ENCODE measurements at places on chromosomes 1 and 21.
A peak's percentile ranks its signal among the peaks of the same experiment; 100 is the strongest.

DNA sequence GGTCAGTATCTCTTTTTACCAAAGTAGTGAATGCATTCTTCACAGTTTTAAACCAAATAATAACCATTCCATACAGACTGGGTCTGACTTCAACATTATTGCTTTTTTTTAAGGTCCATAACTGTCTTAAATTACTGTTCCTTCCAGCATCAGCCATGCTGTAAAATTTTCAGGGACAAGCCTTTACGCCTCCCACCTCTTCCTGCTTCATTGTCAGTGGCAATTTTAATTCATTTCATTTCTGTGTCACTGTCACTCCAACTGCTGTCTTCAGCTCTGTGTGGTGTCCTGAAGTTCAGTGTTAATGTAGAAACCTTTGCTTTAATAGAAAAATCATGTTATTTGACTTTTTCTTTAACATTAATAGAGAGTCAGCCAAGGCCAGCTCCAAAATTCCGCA is 365.6 kb upstream of the PTBP2 start:
- DNase-seq, result no peak

DNA sequence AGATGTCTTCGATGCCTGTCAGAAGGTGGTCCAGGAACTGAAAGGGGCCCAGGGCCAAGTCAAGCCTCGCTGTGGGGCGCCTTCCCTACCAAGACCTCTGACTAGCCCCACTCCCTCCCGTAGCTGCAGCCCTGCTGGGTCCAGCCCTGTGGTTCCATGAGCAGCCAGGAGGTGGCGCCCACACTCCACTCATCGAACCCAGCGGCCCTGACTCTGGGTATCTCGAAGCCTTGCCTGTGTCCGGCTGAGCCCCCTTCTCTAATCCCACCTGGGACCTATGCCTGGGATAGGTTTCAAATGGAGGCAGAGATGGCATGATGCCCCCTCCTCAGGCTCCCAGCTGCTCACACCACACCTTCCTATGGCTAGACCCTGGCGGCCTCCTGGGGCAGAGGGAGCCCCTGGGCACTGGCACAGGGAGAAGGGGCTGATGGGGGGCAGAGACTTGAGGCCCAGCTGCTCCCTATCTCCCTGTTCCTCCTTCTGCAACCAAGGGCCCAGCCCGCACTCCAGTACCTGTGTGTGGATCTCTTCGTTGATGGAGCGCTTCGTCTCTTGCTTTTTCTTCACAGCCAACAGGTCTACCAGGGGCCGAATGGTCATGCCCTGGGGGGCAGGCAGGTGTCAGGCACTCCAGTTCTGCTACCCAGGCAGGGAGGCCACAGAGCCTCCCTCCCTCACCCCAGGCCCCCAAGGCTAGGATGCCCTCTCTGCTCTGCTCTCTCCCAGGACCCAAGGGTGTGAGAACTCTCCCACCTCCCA is 52.0 kb downstream of the SLC9A1 start:
- DNase-seq, result peak; percentile 76

- DNase-seq, result no peak
Measured at GRCh38 chr21:32062591-32063227, 189.9 kb downstream of the HUNK start.

GRCh38 chr1:30005972-30006619 is 717.3 kb downstream of the MATN1 start:
- DNase-seq, result no peak

- no peak for DNase-seq
Measured at GRCh38 chr1:85478366-85478765, 13.4 kb upstream of the DDAH1 start.

DNA sequence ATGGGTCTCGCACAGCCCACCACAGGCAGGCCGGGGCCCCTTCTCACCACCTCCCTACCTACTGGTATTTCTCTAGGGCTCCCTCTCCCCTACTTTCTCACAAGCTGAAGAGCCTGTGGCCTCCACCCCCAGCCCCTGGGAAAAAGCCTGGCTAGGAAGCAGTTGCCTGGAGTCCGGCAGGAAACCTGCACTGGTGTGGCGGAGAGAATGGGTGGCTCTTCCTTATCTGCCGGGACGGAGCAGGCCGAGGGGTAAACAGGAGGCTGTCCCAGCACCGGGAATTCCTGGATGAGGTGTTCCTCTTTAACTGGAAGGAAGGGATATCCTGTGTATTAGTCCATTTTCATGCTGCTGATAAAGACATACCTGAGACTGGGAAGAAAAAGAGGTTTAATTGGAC is 125.8 kb downstream of the TLR5 start:
- no peak for DNase-seq

DNA sequence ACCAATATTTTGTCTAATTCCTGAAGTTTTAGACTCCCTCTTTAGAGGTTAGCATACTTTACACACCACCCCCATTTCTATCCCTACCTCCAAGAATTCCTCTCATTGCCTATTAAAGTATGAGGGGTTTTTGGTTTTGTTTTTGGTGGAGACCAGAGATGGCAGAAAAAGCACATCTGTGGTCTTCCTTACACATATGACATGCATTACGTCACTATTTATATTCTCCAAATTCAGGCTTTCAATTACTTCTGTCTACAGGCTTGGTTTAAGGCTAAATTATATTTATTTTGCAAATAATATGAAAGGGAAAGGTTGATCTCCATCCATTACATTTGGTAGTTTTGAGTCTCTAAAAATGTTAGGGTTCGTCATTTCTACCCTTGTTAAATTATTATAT is 674.6 kb downstream of the LMO4 start:
- no peak for DNase-seq
